ENCODE measurements at places on chromosomes 11 and 22.

GRCh38 chr11:134645576-134645975 is 233.5 kb upstream of the B3GAT1 start:
- DNase-seq = no peak

DNA sequence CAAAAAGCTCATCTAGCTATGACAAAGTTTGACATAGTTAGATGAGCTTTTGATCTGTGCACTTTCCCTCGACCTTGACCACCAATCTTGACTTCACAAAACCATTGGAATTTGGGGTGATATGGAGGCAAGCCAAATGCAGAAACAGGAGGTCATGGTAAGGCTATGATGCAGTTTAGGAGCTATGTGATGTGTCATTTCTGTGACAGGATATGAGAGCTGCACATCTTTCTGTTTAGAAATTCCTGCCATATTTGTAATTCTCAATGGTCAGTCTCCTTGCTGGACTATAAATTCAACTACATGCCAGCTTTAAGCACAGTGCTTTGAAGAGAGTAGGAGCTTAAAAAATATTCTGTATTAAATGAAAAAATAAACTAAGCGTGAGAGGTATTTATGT is 12.9 kb downstream of the OR51B6 start:
- no peak for DNase-seq

DNA sequence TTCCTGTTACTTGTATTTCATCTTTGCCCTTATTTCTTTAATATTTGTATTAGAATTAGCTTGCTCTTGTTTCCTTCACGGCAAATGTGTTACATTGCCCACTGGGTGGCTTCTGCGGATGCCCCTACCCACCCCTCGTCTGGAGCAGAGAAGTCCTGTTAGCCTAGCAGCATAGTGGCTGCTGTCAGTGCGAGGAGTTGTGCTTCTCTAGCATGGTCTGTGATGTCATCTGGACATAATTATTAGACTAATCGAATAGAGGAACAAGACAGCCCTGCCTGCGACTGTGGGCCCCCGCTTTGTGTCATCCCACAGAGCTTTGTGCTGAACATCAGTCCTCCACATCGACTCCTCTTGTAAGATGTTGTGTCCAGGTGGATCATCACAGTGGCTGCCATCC is 74.5 kb downstream of the PPP6R3 start:
- no peak for DNase-seq

DNA sequence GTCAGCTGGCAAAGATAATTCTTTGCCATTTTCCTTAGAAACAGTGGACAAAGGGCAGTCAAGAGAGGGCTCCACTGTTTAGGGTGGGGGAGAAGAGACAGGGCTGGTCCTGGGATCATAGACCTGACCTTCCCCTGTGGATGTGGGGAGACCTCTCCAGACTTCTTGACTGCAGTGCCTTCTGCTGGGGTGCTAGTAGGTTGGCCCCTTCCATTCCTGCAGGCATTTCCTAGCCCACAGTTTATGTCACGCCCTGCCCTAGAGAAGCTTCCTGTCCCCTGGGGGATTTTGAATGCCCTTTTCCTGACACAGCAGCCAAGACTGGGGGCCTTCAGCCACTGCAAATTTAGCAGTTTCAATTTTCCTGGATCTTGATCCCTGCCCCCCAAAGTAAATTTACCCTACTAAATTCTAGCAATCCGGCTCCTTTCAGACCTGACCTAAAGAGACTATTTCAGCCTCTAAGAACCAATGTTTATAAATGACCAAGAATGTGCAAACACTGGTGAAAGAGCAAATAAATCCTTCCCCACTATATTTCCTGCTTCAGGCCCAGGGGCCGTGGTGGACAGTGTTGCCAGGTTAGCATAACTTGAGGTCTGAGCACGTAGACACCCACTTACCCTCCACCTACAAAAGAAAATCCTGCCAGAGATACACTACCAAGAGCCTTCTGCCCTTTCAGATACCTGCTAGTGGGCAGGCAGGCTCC is 58.4 kb downstream of the PPFIBP2 start:
- DNase-seq = no peak

- DNase-seq = no peak
Observed at GRCh38 chr11:130418210-130418609, 10.2 kb downstream of the ADAMTS8 start.

GRCh38 chr11:303363-303762 is 4.0 kb upstream of the IFITM5 start:
- no peak for DNase-seq

DNA sequence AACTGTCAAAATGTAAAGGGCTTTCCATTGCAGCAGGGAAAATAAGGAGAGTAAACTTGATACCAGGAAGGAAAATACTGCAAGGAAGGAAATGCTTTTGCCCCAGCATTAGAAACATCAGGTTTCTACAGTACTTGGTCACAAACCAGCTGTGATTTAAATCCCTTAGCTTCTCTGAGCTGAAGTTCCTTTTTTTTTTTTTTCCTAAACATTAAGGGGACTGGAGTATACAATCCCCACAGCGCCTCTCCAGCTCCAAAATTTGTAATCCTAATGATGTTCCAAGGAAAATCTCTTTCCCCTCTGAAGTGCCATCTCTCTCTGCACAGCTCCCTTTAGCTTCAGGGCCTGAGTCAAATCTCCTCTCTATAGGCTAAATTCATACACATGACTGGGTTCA is 220.5 kb upstream of the PITPNB start:
- DNase-seq = no peak

DNA sequence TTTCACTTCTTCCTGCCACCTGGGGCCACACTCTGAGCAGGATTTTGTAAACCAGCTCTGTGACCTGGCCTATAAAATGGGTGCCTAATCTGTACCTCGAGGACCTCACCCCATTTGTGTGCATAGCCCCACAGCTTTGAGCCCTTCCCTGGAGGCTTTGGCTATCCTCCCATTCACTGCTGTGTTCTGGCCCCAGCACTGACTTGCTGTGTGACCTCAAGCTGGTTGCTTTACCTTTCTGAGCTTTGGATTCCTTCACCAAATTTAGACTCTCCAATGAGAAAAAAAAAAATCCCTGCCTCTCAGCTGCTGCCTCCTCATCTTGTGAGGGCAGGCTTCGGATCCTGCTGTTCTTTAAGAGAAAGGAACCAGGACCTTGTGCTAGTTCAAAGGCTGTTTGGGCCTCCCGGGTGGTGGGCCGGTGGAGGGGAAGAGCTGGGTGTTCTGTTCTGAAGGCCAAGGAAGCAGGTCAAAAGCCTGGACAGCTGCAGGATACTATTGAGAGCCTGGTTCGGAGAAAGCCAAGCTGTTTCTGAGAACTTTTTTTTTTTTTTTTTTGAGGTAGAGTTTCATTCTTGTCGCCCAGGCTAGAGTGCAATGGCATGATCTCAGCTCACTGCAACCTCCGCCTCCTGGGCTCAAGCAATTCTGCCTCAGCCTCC is 1.1 kb upstream of the PYGM start:
- DNase-seq = no peak

DNA sequence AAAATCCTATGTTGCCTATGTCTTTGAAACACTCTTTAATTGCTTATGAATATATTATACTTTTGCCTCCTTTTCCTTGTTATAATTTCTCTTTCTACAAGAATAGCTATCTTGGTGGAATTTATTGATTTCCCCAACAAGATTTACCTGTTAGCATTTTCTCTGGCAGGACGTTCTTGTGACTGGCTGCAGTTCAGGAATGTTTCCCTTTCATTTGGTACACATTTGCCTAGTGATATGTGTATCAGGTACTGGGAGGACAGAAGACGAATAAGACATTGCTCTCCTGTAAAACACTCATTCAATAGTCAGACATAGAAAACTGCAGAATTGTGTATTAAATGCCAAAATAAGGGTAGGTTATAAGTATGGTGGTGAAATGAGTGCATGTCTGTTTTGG is 279.9 kb downstream of the FAT3 start:
- DNase-seq = no peak

- DNase-seq = no peak
Observed at GRCh38 chr11:119099711-119100110, 1.9 kb downstream of the DPAGT1 start.

GRCh38 chr11:109680127-109680526 is 258.1 kb downstream of the C11orf87 start:
- DNase-seq = no peak

- DNase-seq = no peak
Observed at GRCh38 chr11:9399466-9399865, 15.0 kb downstream of the IPO7 start.

- DNase-seq = no peak
Observed at GRCh38 chr11:7449841-7450214, 35.5 kb upstream of the OLFML1 start.

DNA sequence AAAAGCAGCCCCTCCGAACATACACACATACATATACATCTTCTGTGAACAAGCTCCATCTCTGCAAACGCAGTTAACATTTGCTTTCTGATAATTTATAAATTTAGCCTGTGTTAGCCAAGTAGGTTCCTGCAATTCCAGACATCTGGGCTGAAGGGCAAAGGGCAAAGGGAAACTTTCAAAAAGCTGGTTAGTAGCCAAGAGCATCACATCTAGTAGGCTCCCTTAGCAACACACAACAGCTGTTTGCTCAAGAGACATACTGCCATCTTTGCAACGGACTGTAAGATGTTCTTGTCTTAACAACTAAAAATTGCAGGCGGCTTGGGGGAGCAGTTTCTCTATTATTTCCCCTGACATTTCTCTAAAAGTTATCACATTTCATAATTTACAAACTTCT is 134.9 kb downstream of the RBFOX2 start:
- DNase-seq = no peak

- DNase-seq = no peak
Observed at GRCh38 chr11:44645827-44646226, 80.4 kb downstream of the CD82 start.

DNA sequence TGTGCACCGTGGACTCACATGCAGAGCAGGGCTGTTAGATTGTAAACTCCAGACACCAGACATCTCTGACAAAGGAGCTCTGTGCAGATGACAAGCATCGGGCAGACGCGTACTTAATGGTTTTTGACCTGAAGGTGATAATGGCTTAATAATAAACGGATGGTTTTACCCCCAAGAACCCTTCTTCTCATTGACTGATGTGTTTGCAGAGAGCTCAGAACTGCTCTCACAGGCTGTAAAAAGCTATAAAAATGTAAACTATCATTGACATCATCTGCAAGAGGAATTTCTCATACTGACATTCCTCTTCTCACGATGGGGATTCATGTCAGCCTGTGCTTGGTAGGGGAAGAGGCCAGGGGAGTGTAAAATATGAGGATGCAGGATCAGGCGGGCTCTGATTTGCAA is 8.6 kb upstream of the ARHGAP8 start:
- no peak for DNase-seq

GRCh38 chr11:4922304-4922703 is 1.8 kb downstream of the OR51G1 start:
- no peak for DNase-seq

DNA sequence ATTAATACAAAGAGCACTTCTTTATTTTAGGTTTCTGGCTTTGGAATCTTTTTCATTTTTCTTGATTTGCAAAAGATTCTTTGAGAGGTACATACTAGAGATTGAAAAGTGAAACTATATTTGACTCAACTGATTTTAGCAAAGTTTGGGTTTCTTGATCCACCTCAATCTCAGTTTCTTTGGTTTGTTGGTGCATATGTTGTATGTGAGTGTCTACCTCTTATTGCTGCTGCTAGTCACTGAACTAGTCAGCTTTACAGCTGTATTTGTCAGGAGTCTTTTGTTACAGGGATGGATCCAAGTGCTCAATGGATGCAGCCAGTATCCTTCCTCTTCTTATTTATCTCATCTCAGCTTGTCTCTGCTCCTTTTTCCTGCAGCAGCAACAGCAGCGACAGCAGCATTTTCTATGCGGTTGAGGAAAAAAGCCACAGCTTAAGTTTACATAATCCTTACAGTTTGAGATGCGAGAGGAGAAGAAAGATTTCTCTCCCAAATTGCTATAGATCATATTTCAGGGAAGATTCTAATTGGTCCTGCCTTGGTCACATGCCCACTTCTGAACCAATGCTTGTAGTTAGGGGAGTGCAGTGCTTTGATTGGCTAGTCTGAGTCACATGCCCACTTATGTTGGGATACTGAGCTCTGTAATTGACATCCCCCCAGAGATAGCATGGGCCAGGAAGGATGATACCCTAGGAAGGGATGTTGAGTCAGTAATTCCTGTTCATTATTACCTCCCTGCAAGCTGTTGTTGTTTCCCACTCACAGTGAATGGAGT is 10.0 kb upstream of the ZNRF3 start:
- no peak for DNase-seq

DNA sequence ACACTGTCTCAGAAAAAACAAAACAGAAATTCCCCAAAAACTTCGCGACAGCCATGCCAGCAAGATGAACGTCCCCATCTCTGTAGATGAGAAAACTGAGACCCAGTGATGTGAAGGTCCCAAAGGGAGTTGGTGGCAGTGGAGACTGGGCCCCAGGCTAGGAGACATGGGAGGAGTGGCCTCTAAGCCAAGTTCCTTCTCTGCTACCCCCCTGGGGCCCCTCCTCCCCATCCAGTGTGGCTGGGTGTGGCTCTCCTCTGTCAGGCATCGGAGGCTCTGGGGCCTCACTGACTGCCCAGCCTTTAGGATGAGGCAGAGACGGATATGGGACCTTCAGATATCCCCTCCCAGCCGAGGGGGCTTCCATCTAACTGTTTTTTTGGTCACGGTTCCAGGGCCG is 9.8 kb downstream of the RELT start:
- DNase-seq = no peak

DNA sequence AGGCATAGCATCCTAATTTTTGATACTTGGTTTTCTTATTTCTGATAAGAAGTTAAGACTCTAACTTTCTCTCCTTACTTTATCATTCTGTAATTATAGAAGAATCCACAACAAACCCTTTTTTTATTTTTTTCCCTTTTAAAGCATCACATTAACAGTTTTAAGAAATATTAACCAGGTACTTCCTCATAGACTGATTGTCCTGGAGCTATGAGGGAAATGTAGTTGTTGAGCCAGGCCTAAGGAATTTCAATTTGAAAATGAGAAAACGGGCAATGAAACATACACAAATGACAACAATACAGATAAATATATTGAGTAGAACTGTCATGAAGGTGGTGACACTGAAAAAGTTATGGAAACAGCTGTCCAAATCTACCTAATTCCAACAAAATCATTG is 569.0 kb downstream of the KCNA4 start:
- no peak for DNase-seq

DNA sequence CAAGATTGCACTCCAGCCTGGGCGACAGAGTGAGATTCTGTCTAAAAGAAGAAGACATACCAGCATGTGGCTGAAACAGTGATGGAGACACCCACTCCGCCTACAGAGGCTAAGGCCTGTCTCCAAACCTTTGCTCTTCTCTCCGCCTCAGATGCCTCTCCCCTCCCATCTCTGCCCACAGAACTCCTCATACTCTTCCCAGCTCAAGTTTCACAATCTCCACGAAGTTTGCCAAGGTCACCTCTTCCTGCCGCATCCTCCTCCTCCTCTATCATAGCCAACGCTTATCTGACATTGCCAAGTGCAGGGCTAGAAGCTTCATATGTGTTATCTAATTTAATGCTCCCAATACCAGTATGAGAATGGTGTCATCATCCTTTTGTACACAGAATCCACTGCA is 25.9 kb upstream of the FBLN1 start:
- no peak for DNase-seq

Measured in stimulated activated CD4-positive, alpha-beta T cell treated with anti-CD3 and anti-CD28 coated beads, Interleukin-4, amount 100 ng/mL, for 24 hours (primary cell).